Activated CD8-positive, alpha-beta T cell treated with anti-CD3 and anti-CD28 coated beads for 36 hours (primary cell): ENCODE measurements at places on chromosomes 5 and 9.

DNA sequence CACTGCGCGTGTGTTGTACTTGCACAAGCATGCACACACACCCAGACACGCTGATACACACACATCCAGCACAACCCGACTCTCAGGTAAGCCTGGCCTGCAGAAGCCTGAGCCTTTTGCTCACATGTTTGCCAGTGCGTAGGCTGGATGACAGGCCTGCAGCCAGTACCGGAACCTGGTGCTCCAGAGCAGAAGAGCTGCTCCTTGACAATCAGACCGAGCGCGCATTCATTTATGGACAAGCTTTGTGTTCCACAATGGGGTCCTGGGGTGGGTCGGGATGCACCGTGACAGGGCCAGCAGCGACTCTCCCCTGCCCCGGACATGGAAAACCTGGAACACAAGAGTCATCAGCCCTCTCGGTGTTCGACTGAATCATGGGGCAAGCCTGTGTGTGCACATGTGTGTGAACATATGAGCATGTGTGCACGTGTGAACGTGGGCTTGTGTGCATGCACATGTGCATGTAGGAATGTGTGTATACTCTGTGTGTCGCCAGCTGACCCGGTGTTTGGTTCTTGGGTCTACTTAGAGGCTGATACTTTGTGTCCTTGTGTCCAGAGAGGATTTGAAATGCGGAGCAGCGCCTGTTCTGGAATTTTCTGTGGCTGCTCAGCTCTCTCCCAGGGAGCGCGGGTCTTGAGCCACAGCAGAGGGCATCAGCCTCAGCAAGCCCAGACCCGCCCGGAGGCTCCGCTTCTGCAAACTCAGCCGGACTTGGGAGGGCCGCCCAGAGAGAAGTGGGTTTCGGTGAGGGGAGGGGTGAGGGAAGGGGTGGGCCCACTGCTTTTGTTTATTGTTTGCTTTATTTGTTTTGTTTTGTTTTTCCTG is 32.2 kb downstream of the IRX4 start:
- no peak for DNase-seq

DNA sequence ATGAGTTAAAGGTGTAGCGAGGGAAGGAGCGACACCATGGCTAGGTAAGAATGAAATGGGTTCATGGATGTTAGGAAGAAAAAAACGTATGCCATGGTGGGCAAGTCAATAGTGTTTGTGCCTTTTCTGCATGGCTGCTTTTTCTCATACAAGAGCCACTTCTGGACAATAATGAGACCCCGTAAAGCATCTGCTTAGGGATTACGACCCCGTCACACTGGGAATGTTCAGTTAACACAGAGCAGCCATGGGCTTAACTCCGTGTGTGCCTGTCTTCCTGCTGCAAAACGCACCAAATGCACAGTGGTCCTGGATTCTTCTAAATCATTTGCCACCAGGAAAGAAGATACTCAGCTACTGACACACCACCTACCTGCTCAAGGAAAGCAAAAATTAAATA is 81.8 kb downstream of the NFIB start:
- no peak for DNase-seq

GRCh38 chr9:112011051-112011620 is 114.5 kb downstream of the UGCG start:
- no peak for DNase-seq

GRCh38 chr5:13909271-13909670 is 35.2 kb downstream of the DNAH5 start:
- no peak for DNase-seq

GRCh38 chr9:125652759-125653158 is 54.2 kb downstream of the MAPKAP1 start:
- DNase-seq, result no peak

DNA sequence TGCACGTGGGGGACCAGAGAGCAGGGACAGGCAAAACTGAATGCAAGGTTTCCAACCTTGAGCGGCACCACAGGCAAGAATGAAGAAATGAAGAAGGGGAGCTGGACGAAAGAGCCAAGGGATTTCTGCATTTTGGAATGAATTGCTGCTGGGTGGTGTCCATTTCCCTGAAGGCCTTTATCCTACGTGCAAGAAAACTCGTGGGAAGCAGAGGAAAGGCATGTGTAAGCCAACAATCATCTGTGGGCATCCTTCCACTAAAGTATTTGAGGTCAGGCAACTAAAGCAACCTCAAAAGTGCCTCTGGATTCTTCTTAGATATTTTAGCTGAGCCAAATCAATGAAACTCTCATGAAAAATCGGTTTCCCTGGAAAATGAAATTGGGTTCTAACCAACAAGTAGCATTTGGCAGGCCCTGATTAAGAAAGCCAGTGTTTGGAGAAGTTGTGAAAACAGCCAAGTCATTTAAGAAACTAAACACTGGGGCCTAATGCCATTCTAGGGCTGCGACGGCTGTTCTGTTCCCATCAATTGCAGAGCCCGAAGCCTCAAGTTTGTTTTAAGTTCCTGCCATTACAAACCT is 4.7 kb upstream of the TGFBI start:
- no peak for DNase-seq

DNA sequence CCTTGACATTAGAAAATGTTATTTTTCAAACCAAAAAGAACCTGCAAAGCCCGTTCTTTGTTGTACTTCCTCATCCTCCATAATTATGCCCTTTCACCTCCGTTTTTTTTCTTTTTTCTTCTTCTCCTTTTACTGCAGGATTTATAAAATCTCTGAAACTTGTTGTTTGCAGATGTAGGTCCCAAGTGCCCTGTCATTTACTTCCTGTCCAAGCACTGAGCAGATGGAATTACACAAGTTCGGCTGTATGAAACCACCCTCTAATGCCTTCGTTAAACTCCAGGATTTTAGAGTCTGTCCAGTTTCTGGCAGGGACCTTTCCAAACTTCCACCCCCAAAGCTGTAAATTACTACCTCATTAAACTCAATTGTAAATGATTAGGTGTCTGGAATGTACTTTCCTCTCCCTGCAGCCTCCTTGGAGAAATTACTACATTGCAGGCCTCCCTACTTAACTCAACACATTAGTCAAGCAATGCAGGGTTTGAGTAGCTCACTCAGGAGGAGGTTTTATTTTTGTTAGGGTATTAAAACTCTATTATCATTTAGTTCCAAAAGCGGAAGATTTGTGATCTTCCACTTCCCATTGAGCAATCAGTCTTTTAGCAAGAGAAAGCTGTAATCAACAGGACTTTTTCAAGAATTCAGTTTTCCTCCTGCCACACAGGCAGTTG is 125.6 kb upstream of the LPAR1 start:
- no peak for DNase-seq

DNA sequence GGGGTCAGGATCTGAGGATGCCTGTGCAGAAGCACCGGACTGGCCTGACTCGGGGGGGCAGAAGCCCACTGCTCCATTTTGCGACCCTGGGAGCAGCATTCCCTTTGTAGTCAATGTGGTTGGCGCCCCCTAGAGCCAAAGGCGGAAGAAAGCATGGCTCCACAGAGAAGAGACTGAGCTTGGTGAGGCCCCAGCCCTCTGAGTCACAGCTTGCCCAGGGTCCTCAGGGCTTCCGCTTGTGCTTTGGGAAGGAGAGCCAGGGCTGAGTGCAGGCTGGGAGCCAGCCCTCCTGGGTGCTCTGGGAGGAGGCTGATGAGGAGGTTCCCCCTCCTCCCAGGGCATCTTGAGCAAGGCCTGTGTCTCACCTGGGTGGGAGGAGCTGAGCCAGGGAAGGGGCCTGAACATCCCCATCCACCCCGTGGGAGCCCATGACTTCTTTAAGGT is 5.5 kb upstream of the AQP3 start:
- peak; percentile 80 for DNase-seq

DNA sequence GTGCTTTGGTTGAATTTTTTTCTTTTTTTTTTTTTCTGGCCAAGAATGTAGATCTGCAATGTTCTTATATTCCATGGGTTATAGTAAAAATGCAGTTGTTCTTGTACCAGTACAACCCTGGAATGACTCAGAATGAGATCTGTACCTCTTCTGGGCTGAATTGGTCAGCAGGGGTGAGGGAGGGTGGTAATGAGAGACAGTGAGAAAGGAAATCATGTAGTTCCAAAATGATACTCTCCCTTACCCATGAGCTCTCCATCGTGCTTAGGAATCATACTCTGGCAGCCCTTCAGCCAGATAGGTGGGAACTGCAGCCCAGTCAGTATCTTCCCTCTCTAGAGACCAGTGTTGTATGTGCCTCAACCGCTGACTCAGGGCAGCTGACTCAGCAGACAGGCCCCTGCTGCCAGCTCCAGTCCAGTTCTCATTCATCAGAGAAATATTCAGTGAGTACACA is 2.1 kb upstream of the GLIS3 start:
- peak; percentile 31 for DNase-seq

- no peak for DNase-seq
Observed at GRCh38 chr9:13369431-13369830, 89.9 kb upstream of the MPDZ start.

DNA sequence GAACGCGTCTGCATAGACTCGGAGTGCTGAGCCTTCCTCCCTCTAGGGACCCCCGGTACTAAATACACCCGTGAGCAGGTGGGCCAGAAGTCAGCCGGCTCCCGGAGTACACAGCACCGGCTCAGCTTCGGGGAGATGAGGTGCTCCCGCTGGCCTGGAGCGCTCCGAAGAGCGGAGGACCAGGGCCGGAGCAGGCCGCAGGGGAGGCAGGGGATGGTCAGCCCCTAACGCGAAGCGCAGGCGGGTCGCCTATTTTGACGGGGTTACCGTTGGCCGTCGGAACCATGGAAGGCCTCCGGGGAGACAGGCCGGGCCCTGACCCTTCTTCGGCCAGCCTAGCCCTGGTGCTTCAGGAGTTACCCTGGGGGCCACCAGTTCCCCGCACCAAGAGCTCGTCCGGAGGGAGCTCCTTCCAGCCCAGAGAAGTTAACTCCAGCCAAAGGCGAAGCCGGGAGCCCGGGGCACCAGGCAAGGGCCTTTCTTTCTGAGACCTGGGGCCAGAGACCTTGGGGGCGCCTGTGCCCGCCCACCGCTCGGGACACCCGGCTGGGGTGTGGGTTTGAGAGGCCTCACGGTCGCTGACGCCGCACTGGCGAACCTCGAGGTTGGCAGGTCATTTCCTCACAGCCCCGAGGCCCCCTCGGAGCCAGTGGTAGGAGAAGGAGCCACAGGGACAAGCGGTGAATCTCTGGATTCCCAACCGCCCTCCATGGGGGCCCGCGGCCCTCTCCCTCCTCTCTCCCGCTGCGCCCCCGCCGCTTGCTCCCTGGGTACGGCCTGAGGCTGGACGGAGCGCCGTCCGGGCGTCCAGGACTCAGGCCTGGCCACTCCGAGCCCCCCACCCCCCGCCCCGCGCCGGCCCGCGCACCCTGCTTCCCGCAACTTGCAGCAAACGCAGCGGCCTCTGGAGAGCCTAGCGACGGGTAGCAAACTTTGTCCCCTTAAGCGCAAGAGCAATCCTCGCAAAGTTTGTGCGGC is 3.4 kb upstream of the IRX4 start:
- DNase-seq, result no peak

DNA sequence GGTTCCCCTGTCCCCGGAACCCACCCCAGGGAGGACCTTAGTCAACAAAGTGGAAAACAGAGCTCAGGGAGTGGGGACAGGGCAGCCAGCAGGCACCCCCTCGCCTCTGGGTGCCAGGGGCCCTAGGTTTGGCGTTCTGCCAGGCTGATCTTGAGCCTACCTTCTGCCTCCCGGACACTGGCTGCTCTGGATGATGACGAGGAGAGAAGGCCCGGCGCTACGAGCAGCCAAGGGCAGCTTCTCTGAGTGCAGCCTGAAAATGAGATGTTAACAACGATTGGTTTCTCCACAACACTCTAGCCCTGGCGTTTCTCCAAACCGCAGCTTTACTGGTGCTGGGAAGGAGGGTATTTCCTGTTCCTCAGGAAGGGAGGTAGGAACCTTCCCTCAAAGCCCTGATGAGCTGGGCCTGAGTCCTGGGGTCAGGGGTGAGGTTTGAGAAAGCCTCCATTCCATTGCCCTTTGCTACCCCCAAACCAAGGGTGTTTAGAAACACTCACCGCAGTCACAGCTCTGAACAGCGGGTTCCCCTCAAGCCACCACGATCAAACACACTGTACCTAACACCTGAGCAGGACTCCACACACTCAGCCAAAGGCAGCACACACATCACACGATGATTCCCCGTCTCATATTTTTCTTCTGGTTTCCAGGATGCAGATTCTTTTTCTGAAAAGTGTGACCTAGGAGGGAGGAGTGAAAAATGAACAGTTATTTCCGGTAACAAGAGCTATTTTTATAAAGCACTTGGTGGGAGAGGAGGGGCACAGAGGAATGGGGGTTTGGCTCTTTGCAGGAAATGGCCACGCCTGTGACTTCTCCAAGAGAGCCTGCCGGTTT is at the start of gene STING1:
TSS of gene STING1 (minus strand) at position 709 of the 840 bp plus-strand sequence. CDS start 1,054 bp downstream, outside the sequence.
- DNase-seq, result peak; percentile 77

GRCh38 chr9:33250458-33250995 is 10.6 kb downstream of the SPINK4 start:
- no peak for DNase-seq

- no peak for DNase-seq
Observed at GRCh38 chr9:21615018-21615417, 132.9 kb upstream of the IFNE start.

DNA sequence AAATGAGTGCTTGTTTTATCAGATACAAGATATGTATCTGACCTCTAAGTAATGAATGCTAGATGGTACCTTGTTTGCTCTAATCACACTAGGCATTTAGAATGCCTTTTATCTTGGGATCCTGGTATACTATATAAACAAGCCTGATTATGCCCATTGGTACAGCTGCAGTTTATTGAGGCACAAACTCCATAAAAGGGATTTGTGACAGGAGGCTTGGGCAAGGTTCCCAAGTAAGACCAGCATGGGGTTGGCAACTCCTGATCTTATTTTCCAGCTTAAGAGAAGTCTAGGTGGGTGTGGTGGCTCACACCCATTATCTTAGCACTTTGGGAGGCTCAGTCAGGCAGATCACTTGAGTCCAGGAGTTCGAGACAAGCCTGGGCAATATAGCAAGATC is 93.9 kb upstream of the DMRT1 start:
- DNase-seq, result no peak

- DNase-seq, result no peak
Observed at GRCh38 chr9:124720429-124721108, 50.5 kb downstream of the NR6A1 start.

GRCh38 chr5:139116100-139116655 is 82.0 kb downstream of the SIL1 start:
- DNase-seq, result no peak

DNA sequence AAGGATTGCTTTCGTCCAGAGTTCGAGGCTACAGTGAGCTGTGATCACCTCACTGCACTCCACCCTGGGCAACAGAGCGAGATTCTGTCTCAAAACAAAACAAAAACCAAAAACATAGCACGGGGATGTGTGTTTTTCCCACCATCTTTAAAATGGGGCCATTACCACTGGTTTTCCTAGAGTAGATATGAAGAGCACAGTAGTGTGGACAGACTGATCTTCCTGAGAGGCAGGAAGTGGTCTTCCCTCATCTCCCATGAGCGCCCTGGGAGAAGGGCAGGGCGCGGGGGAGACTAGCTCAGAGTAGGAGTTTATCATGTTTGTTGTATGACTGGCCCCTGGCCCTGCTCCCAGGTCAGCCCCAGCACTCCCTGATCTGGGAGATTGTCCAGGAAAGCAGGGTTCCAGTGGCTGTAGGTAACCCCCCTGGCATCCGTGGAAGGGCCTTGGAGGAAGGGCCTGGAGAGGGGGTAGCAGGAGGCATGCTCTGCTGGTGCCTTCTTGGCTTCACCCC is 2.3 kb downstream of the SUSD3 start:
- peak; percentile 47 for DNase-seq
